Head of caudate nucleus (tissue), 42 donors: ENCODE measurements at places on chromosomes 13 and 19.

- DNase-seq: no peak
Observed at GRCh38 chr13:74825938-74826246, 656.1 kb downstream of the TBC1D4 start.

DNA sequence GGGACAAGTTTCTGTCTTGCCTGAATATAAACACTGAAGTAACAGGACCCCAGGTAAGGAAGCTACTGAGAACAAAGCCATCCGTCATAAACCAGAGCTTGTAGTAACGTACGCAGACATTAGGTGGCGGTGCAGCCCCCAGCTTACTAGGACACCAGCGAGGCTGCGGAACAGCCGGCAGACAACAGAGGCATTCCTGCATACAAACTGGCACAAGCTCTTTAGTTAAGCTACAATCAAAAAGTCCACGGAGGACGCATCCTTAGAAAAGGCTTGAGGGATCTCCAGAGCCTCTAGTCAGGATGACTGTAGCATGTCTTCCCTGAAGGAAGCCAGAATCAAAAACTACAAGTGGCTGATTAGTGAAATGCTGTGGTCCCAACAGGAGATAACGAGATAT lies 26.2 kb downstream of the ZNF160 start:
- DNase-seq: peak; percentile 51

DNA sequence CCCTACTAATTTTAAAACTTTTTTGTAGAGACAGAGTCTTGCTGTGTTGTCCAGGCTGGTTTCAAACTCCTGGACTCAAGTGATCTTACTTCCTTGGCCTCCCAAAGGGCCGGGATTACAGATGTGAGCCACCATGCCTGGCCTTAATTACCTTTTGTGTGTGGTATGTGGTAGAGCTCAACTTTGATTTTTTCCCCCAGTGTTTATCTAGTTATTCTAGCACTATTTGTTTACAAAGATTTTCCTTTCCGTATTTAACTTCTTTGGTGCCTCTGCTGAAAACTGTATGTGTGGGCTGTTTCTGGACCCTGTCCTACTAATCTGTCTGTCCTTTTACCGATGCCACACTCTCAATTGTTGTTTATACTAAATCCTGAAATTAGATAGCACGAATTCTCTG lies 9.4 kb upstream of the ERCC5 start:
- DNase-seq: no peak

GRCh38 chr19:34722353-34722752 lies 11.7 kb upstream of the ZNF181 start:
- DNase-seq: no peak

GRCh38 chr13:44555207-44555606 lies 20.9 kb downstream of the TSC22D1 start:
- no peak for DNase-seq

- DNase-seq: no peak
Observed at GRCh38 chr13:59112221-59112718, 1051.5 kb downstream of the DIAPH3 start.

- DNase-seq: peak; percentile 74
Observed at GRCh38 chr13:26707122-26708006, 53.2 kb downstream of the GPR12 start.

- no peak for DNase-seq
Observed at GRCh38 chr13:109973279-109973678, 186.9 kb upstream of the IRS2 start.

- no peak for DNase-seq
Observed at GRCh38 chr13:95643571-95643935, 953 bp downstream of the DZIP1 start.

- no peak for DNase-seq
Observed at GRCh38 chr19:15935167-15935702, 906 bp upstream of the CYP4F11 start.

- DNase-seq: no peak
Observed at GRCh38 chr19:27776524-27776923, 1436.4 kb downstream of the UQCRFS1 start.

GRCh38 chr13:21619633-21620220 lies 15.8 kb upstream of the MICU2 start:
- DNase-seq: no peak

DNA sequence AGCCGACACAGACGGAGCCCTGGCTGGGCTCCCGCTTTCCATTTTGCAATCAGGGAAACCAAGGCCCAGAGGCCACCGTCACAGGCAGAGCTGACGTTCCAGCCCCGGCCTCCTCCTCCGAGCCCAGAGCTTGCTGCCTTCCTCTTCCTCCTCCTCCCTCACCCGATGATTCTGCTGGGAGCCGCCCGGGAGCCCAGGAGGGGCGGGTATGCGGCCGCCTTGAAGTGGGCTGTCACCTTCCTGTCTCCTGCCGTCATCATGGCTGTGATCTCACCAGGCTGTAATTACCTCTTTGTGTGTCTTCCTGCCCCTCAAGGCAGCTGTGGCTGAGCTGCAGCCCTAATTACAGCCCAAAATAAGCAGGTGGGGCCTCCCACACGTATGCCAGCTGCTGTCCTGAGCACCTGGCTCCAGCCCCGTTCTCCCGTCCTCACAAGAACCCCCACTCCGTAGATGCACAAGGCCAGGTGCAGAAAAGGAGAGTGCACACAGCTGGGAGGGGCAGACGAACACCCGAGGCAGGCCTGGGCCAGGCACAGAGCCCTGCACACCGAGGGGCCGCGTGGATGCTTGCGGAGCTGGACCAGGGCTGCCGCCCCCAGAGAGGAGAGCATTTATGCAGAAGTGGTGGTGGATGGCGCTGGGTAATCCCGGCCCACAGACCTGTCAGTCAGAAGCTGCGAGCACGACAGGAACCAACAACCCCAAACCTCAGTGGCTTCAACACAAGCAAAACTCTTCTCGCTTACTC lies 4.0 kb downstream of the TPGS1 start:
- peak; percentile 62 for DNase-seq

DNA sequence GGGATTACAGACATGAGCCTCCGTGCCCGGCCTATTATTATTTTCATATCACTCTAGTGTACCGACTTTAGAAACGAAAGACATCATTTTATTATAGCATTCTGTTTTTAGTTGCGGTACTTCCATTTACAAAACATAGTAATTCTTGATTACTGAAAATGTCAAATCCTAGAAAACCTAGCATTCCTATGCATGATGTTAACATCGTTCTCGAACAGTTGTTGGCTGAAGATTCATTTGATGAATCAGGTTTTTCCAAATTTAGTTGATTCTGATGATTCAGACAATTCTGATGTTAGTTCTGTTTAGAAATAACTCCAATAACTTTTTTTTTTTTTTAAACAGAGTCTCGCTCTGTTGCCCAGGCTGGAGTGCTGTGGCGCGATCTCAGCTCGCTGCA lies 11.5 kb upstream of the MTRF1 start:
- no peak for DNase-seq

GRCh38 chr19:37095859-37096258 lies 17.6 kb downstream of the ZNF420 start:
- no peak for DNase-seq

- DNase-seq: no peak
Observed at GRCh38 chr13:104460554-104460953, 1394.3 kb upstream of the SLC10A2 start.

DNA sequence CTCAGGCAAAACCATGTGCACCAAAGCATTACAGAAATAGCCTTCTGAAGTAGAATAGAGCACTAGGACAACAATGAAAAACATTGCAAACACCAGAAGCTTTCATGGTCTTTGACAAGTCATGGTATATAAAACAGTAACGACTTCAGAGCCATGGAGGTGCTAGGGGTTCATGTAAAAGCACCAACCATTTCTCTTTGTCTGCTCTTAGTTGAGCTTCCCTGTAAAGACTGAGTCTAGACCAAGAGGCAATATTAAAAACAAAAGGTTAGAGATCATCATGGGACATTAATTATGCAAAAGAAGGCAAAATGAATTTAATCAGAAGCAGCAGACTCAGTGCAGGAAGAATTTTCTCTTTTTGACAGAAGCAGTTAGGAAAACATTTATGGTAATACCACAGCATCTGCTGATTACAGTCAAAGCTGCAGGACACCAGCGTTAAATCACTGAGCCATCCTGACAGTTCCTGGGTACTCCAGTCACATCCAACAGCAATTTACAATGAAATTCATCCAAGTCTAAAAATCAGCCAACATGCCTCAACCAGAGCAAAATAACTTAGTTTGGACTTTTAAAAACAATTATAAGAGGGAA lies 476.8 kb downstream of the DIAPH3 start:
- no peak for DNase-seq
